ENCODE measurements at places on chromosomes 5 and 9.

- no peak for DNase-seq
Measured at GRCh38 chr5:157459715-157460599, at the start of gene NIPAL4. NIPAL4 (plus strand) TSS chr5:157460213; CDS start chr5:157460321, 108 bp downstream.

GRCh38 chr5:135826221-135826525, 8.3 kb upstream of the SLC25A48 start:
- no peak for DNase-seq

DNA sequence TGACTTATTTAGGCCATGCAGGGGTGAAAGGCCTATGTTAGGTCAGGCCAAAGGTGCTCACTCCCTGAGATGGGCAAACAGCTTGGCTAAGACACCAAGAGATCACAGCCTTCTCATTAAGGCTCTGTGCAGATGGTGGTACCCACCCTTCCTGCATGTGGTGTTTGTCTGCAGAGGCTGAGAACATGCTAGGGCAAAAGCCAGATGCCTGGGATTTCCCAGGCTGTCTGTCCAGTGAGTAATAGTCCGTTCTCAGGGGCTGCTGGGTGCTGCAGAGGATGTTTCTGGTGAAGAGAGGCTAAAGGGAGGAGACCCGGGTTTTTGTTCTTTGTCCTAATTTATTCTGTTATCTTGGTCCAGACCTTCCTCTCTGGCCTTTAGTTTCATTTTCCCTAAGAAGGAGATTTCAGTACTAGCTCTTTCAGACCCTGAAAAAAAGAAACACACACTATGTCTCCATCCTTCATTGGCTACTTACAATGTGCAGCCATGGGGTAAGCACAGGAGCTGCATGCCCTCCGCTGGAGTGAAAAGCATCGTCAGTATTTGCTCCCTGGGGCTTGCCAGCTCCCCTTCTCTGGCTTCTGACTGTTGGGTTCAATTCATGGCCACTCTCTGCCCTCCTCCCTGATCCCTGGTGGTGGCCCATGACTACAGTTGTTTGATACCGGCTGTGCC, 23.4 kb upstream of the GLRA1 start:
- DNase-seq = no peak

GRCh38 chr5:163436515-163436914, 880 bp upstream of the CCNG1 start:
- DNase-seq = no peak

DNA sequence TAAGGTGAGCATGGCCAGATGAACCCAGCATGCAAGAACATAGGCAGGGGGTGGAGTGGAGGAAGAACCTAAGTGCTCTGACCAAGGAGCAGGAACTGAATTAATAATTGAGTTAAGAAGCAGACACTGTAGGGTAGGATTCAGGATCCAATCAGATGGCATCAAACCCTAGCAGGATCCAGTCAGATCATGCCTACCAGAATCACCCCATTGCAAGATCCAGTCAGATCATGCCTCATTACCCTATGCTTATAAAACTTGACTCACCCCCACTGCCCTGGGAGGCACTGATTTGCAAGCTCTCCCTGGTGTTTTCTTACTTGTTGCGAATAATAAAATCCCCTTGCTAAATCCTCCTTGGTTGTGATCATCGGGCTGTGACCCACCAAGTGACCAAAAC, 19.7 kb downstream of the TUSC1 start:
- DNase-seq = no peak

DNA sequence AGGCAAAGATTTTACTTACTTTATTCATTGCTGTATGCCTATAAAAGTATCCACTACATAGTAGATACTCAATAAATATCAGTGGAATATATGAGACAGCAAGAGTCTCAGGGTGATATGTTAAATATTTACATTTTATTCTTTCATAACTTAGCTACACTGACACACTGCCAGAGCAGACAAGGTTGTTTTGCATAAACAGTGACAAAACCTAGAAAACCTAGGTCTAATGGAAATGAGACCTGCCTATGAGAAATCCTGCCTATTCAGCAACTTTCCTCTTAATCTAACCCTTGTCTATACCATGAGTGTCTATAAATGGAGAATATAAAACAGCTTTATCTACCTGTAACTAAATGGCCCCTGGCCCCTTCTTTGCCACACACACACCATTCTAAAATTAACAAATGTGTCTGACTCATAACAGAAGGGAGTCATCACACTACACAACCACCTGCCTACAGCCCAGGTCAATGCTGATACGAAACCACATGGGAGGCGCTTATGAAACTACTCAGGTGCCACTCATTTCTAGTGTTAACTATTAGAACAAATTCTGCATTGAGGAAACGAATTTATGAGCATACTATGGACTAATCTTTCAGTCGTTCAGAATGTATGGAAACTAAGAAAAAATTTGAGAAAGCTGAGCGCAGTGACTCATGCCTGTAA, 60.3 kb downstream of the UBAP2 start:
- DNase-seq = no peak

DNA sequence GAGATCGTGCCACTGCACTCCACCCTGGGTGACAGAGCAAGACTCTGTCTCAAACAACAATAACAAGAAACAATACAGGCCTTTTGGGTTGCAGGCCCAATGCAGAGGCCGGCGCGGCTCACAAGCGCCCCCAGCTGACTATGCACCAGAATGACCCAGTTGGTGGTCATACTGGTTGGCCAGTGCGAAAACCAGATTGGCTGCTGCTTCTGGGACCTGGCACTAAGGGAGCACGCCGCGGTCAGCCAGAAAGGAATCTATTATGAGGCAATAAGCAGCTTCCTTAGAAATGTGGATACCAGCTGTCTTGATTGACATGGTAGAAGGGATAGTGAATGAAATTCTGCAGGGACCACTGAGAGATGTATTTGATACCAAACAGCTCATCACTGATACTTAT, 35.0 kb downstream of the RANBP17 start:
- DNase-seq = no peak

- DNase-seq = no peak
Measured at GRCh38 chr9:118457171-118458000, 753.2 kb downstream of the TLR4 start.

DNA sequence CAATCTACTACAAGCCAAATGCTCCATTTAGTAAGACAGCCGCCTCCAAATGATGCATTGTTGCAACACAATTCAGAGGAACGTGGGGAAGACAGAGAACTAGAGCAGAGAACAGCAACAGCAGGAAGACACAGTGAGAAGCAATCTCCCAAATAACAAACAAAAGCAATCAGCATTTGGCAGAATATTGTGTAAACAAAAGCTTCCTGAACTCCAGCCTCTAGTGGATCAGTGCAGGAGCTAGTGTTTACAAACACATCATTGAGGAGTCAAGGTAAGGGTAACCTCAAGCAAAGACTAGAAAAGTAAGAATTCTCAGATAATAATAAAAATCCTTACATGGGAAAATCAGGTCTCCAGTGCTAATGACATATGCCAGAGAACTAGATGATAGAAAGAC, 20.6 kb downstream of the FST start:
- DNase-seq = no peak

DNA sequence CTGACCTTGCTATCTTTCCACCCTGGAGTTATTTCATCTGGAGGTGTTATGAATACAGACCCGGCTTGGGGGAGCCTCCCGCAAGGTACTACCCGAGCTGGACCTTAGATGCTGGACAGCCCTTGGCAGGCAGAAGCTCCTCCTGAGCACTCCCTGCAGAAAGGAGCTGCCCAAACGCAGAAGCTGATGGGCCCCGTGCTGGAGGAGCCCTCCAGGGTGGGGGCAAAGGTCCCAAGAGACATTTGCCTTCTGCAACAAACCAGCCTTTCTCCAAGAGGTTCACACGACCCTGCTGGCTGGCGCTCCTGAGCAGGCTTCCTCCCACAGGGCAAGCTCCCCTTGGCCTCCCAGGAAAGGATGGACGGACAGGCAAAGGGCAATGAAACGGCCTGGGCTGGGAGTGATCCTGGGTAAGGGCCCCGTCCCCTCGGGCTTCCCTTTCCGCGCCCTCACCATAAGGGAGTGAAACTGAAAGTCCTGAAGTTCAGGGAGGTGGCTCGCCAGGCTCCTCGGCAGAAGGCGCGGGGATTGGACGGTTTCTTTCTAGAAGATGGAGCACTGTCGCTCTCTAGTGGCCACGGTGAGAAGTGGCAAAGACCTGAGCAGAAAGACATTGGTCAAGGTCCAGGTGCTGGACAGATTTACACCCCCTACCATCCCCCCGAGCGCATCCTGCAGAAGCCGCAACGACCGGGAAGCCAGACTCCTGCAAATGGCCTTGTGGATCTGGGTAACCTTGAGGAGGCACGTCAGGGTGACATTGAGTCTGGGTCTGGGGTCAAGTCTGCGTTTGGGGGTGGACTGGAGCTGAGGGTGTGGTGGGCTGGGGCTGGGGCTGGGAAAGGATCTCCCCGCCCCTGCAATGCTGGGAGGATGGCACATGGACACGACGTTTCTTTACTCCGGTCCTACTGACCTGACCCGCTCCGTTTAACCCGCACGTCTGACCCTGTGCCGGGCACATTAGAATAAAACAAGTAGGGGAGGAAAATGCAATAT, 56.4 kb downstream of the NEURL1B start:
- DNase-seq = peak; percentile 35

DNA sequence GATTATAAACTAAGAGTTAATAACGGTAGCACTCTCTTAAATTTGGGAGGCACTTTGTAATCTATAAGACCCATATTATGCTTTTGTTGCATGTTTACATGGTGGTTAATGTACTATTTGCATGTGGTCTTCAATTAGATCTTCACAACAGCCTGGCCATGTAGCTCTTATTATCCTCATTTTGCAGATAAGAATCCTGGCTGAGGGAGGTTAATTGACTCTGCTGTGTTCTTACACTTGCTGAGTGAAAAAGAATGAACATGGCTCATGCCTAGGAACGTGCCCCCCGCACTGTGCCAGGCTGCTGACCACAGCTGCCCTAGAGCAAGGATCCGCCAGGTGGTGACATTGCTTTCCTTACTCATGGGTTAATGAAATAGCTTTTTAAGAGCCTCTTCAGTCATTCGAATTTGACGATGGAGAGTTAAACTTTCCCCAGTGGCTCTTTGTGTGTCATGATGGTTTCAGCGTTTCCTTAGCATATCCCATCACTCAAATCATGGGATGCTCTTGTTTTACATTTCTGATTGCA, 97.9 kb downstream of the CDH6 start:
- DNase-seq = no peak

DNA sequence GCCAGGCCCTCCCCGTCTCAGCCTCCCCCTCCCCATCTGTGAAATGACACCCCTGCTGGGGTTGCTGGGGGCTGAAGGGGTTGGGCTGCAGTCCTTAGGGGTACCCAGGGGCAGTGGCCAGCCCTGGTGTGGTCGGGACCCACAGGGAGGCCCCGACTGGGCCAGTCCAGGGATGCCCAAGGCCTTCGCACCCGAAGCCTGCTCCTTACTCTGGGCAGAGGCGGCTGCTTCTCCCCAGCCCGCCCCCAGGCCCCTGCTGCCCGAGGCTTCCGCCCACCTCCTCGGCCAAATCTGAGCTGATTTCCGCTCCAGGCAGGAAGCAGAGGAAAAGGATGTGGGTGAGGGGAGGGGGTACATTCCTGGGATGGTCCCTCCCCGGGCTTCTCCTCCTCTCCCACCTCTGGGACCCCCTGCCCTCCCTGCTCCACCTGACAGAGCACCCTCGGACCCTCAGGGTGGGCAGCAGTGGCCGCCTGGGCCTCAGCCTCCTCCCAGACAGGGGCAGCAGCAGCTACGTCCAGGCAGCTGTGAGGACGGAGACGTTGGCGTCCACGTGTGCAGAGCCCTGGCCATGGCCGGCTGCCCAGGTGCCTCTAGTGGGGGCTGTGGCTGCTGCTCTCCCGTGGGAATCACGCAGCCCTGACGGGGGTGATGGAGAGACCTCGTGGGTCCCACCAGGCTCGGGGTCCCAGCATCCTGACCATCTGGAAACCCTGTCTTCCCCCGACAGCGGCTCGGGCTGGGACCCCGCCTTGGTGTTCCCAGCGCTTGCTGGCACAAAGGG, 4.2 kb upstream of the NRARP start:
- no peak for DNase-seq

DNA sequence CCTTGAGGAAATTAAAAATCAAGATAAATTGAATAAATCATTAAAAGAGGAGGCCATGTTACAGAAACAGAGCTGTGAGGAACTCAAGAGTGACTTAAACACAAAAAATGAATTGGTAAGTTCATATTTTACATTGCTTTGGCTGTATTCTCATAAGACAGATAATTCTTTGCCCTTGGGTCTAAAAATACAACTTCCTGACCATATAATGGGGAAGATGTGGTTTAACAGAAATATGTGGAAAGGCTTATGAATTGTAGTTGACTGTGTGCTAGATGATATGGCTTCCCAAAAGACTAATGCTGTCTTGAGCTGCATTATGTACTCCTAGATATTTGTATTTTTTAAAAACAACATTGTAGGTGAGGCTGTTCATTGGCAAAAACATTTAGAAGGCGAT, 33.1 kb downstream of the CNTRL start:
- DNase-seq = no peak

- no peak for DNase-seq
Measured at GRCh38 chr9:114855488-114855887, 49.6 kb upstream of the TNFSF15 start.

DNA sequence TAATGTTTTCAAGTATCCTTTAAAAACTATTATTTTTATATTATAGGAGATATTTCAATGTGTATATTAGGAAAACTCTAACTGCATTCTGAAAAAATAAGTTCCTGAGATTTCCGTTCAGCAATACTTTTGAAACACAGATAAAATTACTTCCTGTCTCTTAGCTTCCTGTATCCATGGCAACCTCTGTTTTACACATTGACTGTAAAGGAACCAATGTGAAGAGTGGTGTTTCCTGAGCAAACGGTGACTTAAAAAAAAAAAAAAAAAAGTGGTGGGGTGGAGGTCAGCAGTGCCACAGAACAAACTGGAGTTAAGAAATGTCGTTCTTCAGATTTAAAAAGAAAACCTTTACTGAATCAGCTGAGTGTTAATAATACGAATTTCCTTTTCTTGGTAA, at the start of gene LRRC70:
Gene LRRC70, plus strand, starts transcription at position 280 of the 400 bp plus-strand sequence. CDS start 620 bp downstream, outside the sequence.
- DNase-seq = no peak

GRCh38 chr5:24714746-24715145, 70.0 kb upstream of the CDH10 start:
- DNase-seq = no peak

GRCh38 chr9:76371901-76372300, 22.3 kb downstream of the RFK start:
- DNase-seq = peak; percentile 85

- no peak for DNase-seq
Measured at GRCh38 chr5:164204338-164204946, 699.0 kb downstream of the MAT2B start.

- no peak for DNase-seq
Measured at GRCh38 chr9:121269642-121270254, 1.8 kb downstream of the GSN start.

DNA sequence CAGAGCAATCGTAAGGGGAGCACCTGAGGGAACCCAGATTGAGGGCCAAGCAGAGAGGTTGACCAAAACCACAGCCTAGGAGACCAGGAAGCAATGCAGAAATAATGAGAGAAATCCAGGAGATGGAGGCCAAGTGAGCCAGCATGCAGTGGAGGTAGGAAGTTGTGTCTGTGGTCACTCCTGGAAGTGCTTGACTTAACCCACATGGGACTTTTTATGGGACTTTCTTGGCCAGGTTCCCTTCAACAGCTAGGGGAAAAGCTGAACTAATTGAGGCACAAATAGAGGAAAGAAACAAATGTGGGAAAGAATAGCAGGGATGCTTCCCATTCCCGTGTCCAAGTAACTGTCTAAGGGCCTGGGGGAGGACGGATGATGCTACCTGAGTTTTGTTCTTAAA, 293.2 kb upstream of the CLINT1 start:
- DNase-seq = no peak

Data from HS-27A (cell line).